Activated T-cell treated with anti-CD3 and anti-CD28 coated beads, Interleukin-2, amount 50 U/mL, for 72 hours (primary cell): ENCODE measurements at places on chromosomes 7 and 10. TPM values are rescaled to one million over a fixed set of nuclear protein-coding genes. Genes with fewer than 3 reads are reported as not detected.

Gene WNT8B
- total RNA-seq, result 0.22 TPM

Gene PRLHR
- total RNA-seq, result not detected

Gene TFPI2
- 0.34 TPM for total RNA-seq

Gene CNNM1
- total RNA-seq, result 0.31 TPM

Gene TAS2R38
- not detected for total RNA-seq

Gene CFAP43
- 0.21 TPM for total RNA-seq

Gene KLF14
- total RNA-seq, result not detected

Gene ZNF853
- total RNA-seq, result 3.2 TPM

Gene JCAD
- total RNA-seq, result 0.05 TPM

Gene FAM237B
- total RNA-seq, result not detected

Gene C1QL3
- total RNA-seq, result 0.12 TPM

Gene CCDC3
- total RNA-seq, result 5.0 TPM

Gene HTR5A
- not detected for total RNA-seq

Gene IQUB
- total RNA-seq, result not detected

Gene LIPM
- not detected for total RNA-seq

Gene RAMP3
- total RNA-seq, result not detected

Gene MYH16
- total RNA-seq, result not detected

Gene AGR3
- not detected for total RNA-seq

Gene TM9SF3
- 76.7 TPM for total RNA-seq

Gene OGDHL
- total RNA-seq, result 0.67 TPM

Gene PIK3CG
- 10.2 TPM for total RNA-seq

Gene SLC13A1
- total RNA-seq, result not detected

Gene PCLO
- 0.02 TPM for total RNA-seq

Gene GPR37
- not detected for total RNA-seq

Gene FAM20C
- total RNA-seq, result not detected

Gene MACC1
- 0.22 TPM for total RNA-seq

Gene ZNF248
- total RNA-seq, result 9.9 TPM

Gene ZNF727
- total RNA-seq, result 0.19 TPM

Gene CDHR3
- total RNA-seq, result 0.51 TPM
